ENCODE measurements at places on chromosomes 4 and X.

GRCh38 chrX:40005292-40006011 is 92.3 kb downstream of the BCOR start:
- DNase-seq, result no peak

DNA sequence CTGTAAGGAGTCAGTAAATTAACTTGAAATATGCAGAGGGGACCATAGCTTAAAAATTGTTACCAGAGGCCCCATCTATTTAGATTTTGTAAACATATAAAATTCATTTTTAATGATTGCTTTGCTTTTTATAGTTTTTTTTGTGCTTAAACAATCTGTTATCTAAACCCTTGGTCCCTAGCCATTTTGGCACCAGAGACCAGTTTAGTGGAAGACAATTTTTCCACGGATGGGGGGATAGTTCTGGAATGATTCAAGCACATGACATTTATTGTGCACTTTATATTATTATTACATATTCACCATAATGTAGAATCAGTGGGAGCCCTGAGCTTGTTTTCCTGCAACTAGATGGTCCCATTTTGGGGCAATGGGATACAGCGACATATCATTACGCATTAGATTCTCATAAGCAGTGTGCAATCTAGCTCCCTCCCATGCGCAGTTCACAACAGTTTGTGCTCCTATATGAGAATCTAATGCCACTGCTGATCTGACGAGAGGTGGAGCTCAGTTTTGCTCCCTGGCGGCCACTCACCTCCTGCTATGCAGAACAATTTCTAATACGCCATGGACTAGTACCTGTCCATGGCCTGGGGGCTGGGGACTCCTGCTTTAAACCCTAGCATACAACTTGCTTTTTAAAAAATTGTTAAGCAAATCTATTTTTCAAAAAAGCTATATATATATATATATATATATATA is 5.9 kb downstream of the ZXDA start:
- no peak for DNase-seq

DNA sequence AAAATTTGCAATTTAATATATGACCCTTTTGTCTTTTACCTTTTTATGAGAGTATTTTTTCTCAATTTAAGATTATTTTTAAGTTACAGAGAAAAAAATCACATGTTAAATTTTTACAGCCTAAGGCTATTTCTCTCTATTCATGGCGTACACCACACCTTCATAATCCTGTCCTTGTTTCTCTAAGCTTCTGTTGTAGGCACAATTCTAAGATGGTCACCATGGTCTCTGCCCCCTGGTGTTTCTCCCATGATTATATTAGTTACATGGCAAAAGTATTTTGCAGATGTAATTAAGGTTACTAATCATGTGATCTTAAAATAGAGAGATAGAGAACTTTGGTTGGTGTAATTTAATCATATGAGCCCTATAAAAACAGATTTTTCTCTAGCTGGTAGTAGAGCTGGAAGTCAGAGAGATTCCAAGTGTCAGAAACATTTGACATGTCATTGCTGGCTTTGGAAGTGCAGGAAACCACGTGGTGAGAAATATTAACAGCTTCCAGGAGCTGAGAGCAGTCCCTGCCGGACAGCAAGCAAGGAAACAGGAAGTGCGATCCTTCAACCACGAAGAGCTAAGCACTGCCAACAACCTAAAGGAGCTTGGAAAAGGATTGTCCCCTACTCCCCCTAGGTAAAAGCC is 89.8 kb downstream of the EIF4E start:
- peak; percentile 42 for DNase-seq

- no peak for DNase-seq
These were observed 26.4 kb upstream of the LRCH2 start for GRCh38 chrX:115260330-115260729.

- no peak for DNase-seq
These were observed at the start of gene TMEM271 for GRCh38 chr4:576245-576821. Gene TMEM271 (minus strand): TSS chr4:576295. CDS start chr4:576062, 233 bp downstream.

DNA sequence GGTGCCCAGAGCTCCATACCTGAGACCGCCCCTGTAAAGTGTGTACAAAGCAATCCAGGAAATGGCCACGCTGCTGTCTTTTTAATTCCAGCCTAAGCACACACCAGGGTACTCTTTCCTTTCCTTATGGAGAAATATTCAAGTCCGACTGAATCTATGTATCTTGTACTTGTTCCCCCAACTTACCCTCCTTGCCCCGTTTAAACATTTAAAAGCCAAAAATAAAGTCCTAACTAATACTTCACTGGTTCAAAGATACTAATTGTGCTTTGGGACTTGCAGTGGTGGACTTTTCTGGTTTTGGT is 731 bp upstream of the AMMECR1 start:
- no peak for DNase-seq

- no peak for DNase-seq
These were observed 380.1 kb downstream of the GRIA2 start for GRCh38 chr4:157600583-157600982.

DNA sequence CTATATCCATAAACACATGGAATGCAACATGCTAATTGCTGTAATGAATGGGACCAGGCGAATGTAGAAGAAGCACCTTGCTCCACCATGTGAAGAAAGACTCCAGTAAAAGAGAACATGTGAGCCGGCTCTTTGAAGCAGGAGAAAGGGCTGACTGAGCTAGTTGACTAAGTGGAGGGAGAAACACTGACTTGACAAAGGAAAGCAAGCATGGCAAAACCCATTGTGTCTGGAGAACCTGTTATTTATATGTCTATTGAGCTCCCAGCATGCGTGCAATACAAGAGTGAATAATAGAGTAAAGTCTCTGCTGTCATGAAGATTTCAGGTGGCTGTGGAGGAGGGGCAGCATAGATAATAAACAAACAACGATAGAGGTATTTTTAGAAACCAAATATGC is 559.9 kb downstream of the RAB28 start:
- no peak for DNase-seq

DNA sequence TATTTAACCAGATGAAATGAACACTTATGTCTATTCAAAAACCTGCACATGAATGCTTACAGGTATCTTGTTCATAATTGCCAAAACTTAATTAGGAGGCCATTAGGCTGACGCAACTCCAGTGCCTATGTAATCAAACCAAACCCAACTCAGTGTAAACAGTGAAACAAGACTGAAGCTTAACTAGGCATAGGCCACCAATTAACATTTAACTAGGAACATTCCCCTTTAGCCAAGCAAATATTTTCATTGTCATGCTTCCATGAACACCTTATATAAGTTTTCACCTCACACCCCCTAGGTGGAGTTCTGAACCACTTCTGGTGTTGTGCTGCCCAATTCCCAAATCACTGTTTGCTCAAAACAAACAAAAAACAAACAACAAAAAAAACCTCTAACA is 686.0 kb downstream of the STPG2 start:
- DNase-seq, result no peak

DNA sequence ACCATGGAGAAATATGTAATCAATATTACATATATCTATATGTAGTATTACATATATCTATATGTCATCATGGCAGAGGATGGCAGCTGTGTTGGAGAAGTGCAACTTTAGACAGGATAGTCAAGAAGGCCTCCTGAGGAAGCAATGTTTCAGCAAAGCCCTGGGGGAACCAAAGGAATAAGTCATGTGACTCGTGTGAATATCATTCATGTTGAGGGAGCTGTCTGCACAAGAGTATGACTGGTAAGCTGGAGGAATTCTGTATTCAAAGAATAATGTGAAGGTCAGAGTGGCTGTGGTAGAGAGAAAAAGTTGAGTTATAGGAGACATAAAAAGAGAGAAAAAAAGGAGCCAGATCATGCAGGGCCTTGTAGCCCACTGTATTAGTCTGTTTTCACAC is 92.9 kb upstream of the EDNRA start:
- DNase-seq, result peak; percentile 55

DNA sequence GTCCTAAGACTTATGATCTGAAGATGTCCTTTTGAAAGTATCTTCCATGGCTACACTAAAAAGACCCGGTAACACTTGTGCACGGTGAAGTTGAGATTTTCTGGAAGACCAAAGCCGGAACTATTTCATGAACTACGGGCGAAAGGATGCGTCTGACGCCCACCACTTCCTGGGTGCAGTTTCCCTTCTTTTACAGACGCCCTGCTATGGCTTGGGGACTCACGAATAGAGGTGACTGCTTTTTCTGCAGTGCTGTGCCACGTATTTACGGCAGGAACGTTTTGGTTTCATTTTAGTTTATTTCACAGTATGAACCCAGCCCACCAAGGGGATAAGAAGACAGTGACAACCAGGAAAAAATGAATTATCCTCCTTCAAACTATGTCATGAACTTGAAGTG is 180.4 kb downstream of the AFAP1 start:
- DNase-seq, result no peak

- no peak for DNase-seq
These were observed 21.5 kb downstream of the FHDC1 start for GRCh38 chr4:152957437-152958171.

DNA sequence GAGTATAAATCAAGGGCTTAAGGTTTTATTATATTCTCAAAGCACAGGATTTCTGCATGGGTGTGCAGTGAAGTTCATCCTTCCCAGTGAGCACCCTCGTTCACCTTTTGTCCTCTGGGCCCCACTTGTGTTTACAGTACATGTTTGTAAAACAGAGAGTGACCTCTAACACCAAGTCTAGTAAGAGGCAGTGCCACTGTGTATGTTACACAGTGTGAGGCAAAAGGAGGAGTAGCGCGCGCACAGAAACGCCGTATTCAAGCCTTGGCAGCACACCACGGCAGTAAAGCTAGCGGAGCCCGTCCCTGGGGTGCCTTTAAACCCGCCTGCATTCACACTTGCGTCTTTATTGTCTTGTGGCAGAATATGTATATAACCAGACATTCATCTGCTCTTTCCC is 51.9 kb downstream of the CCNI start:
- DNase-seq, result no peak

DNA sequence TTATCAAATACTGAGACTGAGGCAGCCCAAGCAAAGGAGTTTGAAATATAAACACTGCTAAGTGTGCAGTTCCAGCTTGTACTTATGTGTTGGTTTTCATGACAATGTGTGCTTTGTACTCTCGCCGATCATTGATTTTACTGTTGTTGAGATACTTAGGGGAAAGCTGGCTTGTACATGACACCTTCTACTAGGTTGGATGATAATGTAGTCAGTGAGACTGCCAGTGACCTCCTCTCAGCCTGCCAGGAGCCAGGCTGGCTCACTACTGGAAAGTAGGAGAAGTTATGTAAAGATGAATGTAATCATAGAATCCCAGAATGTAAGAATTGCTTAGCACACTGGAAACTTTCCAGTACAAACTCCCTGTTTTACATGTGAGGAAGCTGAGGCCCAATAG is 132.0 kb downstream of the AFF2 start:
- DNase-seq, result no peak

DNA sequence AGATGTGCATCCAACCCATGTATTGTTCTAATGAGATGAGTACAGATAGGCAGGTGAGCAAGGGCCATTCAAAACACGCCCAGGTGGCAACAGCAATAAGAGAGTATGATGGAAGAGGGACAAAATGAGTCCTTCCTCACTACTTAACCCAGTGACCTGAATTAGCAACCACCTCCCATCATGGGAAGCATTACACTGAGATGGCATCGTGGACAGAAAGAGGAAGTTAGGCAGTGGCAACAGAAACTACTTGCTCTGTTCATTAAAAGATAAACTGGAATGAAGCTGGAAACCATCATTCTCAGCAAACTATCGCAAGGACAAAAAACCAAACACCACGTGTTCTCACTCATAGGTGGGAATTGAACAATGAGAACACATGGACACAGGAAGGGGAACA is 17.2 kb downstream of the RXFP1 start:
- DNase-seq, result no peak

GRCh38 chr4:8335848-8336247 is 66.3 kb downstream of the HTRA3 start:
- no peak for DNase-seq

- DNase-seq, result peak; percentile 4
These were observed 38.2 kb downstream of the MAGED1 start for GRCh38 chrX:51931566-51932150.

DNA sequence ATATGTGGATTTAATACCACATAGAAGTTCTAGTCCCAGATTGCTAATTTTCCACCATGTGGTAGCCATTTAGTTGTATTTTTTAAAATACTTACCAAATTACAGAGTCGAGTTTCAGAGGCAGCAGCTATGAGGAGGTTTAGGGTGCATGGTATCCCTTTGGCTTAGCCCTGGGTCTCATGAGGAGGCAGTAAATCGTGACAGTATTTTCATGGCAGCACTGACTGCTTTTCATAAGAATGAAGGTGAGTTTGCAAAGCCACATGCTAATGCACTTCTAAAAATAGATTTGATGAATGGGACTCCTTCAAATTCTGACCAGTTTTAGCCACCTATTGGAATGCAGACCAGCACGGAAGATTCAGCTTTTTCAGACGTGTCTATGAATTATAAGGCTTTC is 114.0 kb upstream of the FRG1 start:
- DNase-seq, result no peak

DNA sequence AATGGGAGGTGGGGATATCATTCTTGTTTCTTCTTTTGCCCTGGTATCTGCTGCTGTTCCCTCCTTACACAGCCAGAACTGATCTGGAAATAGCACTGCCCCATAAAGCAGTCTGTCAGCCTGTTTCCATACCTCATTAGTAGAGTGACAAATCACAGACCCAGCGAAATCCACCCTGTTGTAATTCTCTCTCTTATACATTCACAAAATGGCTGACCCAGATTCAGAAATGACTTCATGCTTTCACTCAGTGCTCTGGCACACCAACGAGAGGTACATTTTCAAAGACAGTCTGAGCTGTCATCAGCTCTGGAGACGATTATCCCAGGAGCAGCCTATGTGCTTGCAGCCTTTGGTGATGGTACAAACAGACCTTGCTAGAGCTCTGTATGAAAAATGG is 164.6 kb downstream of the AFF2 start:
- no peak for DNase-seq

DNA sequence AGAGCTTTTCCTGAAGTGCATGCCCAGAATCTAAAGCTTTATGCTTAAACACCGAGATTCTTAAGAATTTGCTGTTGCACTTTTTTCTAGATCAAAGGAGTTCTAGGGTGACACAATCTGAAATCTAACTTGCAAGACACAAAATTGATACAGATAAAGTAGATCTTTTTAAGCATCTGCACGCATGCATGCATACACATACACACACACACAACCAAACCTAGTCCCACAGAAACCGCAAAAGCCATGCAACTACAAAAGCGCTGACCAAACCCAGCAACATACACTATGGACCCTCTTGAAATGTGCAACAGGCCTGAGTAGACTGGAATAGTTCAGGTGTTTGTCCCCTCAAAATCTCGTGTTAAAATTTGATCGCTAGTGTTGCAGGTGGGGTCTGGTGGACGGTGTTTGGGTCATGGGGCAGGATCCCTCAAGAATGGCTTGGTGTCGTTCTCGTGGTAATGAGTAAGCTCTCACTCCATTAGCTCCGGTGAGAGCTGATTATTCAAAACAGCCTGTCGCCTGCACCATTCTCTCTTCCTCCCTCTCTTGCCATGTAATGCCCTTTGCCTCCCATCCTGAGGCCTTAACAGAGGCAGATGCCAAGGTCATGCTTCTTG is 52.7 kb downstream of the IRF2 start:
- no peak for DNase-seq

DNA sequence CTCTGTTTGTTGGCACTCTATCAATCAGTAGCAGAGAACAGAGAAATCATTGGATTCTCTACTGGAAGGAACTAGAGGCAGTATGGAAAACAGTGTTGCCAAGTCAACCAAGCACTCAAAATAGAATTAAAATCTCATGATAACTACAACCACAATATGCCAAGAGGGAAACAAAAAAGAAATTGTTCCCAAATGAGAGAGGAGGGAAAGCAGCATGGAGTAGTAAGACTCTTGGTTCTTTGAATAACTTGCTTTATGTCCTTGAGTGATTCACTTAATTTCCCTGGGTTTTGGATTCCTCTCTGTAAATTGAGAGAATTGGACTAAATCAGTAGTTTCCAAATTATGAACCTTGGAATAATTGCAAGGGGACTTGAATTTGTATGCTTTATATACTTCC is 285.5 kb upstream of the ANKRD50 start:
- no peak for DNase-seq
